Stimulated activated CD4-positive, alpha-beta T cell treated with anti-CD3 and anti-CD28 coated beads, Interleukin-1b, Interleukin-23, amount 100 ng/mL, for 1 hour (primary cell): ENCODE measurements at places on chromosomes 1 and 21.

DNA sequence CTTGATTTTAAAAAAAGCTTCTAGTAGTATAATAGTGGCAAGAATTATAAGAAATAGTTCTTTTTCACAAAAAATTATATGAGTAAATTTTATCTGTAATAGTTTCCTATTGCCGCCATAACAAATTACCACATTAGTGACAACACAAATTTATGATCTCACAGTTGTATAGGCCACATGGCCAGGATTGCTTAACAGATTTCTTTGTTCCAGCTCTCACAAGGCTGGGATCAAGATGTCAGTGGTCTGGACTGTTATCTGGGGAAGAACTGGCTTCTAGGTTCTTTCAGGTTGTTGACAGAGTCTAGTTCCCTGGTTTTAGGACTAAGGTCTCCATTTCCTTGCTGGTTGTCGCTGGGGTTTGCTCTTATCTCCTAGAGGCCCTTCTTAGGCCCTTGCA is 236.4 kb downstream of the USP25 start:
- DNase-seq: no peak

- no peak for DNase-seq
Measured at GRCh38 chr1:175078629-175079028, 11.0 kb downstream of the TNN start.

GRCh38 chr1:44040846-44041245 is 9.6 kb upstream of the SLC6A9 start:
- no peak for DNase-seq

DNA sequence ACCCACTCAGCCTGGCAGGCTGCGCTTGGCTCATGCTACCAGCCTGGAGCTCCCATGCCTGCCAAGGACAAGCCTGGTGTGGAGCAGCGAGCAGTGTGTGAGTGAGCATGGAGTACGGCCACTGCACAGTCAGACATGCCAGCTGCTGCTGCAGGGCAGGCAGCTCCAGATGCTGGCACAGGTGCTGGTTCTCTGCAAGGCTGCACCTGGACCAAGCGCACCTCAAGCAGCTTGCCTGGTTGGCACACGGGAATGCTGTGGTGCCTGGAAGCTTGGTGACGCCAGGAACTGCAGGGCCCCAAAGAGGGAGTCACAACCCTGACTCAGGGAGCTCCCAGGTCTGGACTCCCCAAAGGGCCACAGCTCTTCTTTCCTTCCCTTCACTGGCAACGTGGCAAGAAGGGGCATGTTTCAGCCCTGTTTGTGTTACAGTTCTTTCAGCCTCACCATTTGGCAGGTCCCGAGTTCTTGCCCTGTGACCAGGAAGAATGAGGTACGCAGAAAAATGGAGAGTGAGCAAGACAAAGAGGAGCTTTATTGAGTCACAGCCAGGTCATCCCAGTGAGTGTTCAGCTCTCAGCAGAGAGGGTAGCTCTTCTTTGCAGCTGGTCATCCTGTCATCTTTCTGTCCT is 26.1 kb downstream of the ACOT7 start:
- DNase-seq: no peak

DNA sequence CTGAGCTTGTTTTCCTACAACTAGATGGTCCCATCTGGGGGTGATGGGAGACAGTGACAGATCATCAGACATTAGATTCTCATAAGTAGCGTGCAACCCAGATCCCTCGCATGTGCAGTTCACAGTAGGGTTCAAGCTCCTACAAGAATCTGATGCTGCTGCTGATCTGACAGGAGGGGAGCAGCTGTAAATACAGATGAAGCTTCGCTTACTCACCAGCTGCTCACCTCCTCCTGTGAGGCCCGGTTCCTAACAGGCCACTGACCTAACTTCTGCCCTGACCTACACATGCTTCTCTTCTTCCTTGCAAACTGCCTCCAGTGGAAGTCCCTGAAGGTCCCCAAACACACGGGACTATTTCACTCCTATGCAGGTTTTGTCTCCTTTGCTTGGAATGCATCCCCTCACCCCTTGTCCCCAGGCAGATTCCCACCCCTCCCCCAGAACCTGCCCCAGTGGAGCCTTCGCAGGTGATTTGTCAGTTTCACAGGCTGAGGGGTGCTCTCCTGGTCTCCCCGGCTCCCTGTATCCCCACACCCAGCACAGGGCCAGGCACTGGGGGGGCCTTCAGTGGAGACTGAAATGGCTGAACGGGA is 5.7 kb upstream of the ZBTB48 start:
- DNase-seq: no peak

DNA sequence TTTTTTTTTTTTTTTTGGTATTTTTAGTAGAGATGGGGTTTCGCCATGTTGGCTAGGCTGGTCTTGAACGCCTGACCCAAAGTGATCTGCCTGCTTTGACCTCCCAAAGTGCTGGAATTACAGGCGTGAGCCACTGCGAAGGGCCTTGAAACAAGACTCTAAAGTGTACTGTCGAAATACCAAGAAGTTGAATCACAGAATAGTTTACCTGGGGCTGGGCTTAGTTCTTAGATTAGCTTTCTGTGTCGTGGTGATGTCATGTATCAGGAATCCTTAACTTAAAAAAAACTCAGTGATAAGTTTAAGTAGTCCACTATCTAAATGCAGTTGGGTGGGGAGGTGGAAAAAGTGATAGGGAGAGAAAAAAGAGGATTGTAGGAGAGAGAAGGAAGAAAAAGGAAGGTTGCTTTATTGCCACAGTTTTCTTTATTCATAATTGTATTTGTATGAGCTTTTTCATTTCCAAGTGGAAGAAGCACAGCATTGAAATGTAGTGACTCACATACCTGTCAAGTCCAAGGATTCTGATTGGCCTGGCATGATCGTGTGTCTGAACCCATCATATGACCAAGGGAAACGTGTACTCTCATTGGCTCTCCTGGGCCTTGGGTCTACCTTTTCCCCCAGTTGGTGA is 13.4 kb downstream of the ITSN1 start:
- DNase-seq: no peak

- no peak for DNase-seq
Measured at GRCh38 chr21:33901412-33902288, 14.0 kb downstream of the ATP5PO start.

- no peak for DNase-seq
Measured at GRCh38 chr1:70462611-70463010, 51.5 kb downstream of the CTH start.

- no peak for DNase-seq
Measured at GRCh38 chr1:21662426-21663247, 6.5 kb downstream of the RAP1GAP start.

GRCh38 chr1:233379869-233380438 is 52.4 kb downstream of the MAP3K21 start:
- DNase-seq: no peak

- no peak for DNase-seq
Measured at GRCh38 chr21:41926807-41927171, 27.0 kb downstream of the C2CD2 start.

GRCh38 chr1:8701794-8702471 is 115.5 kb downstream of the RERE start:
- DNase-seq: no peak

- DNase-seq: no peak
Measured at GRCh38 chr1:154784924-154785531, 85.1 kb downstream of the KCNN3 start.

GRCh38 chr21:29221253-29221744 is 77.4 kb upstream of the BACH1 start:
- DNase-seq: no peak

DNA sequence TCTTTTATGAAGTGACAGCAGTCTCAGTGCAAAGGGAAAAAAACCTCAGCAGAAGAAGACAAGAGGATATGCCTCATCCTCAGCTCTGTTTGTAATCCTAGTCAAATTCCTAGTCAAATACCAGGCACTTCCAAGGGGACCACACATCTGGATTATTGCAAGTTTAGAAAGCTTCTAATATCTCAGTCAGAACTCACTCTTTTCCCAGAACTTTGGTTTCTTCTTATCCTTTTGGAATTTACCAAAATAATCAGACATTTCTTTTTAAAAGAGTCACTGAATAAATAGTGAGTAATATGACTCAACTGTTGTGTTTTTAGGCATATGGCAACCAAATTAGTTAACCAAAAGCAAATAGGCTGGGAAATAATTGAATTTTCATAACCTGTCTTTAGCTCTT is 47.8 kb downstream of the PRRX1 start:
- DNase-seq: no peak

DNA sequence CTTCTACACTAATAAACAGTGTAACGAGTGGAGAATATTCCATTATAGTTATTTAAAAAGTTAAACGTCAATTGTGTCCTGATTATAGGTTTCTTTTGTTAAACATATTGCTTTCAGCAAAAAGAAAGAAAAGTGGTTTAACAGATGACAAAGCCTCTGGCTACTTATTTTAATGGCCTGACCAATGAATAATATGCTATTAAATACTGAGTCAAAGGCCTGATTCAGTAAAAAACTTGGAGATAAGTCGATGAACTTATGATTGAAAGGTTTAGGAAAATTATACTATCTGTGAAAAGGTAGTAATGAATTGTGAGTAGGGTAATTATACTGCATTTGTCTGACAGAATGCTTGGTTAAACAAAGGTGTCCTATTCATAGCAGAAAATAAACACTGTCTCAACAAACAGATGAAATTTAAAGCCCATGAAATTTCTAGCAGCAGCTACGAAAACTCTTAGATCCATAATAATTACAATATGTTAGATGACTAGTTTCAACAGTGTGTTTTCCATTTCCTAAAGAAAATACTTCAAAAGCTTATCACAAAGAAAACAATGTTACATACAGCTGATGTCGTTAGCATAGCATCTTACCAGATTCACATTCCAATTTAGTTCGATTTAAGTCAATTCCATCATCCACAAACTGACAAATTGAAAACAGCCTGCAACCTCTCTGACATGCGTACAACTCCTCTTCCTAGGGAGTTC is 6.2 kb downstream of the TMEM59 start:
- no peak for DNase-seq

GRCh38 chr1:163471779-163472650 is 150.3 kb downstream of the NUF2 start:
- no peak for DNase-seq

- DNase-seq: no peak
Measured at GRCh38 chr1:218878369-218878768, 295.3 kb upstream of the LYPLAL1 start.

- DNase-seq: no peak
Measured at GRCh38 chr1:69535490-69535889, 32.2 kb upstream of the LRRC7 start.

DNA sequence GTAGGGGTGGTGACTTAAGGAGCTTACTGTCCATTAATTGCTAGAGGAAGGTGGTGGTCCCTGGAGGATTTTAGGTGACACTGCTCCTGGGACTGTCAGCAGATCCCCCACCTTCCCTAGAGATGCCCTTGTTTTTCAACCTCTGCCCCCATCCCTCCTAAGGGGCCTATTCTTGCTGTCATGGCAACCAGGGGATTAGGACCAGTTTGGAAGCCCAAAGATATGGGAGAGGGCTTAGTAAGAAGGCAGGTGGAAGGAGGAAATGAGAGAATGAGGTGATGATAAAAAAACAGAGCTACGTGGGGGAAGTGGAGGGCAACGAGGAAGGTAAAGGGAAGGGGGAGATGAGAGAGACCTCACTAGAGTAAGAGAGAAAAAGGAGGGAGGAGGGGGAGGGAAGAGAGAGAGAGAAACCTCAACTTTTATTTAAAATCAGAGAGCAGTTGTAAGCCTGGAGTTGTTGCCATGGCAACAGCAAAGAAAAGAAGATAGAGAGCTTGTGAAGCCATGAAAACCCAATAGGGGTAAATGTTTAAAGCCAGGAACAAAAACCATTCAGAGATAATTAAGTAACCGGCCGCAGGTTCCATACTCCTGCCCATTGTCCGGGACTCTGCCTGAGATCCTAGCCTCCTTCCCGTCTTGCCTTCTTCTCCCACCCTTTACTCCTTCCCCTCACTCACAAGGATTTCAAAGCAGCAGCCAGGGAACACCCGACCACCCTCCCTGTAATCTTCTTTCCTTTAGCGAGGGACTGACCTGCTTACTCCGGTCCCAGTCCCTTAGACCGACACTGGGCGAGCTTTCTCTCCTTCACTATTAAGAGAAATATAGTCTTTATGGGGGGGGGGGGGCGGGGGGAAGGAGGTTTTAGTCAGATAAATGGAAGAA is 20.6 kb downstream of the KIRREL1 start:
- no peak for DNase-seq

DNA sequence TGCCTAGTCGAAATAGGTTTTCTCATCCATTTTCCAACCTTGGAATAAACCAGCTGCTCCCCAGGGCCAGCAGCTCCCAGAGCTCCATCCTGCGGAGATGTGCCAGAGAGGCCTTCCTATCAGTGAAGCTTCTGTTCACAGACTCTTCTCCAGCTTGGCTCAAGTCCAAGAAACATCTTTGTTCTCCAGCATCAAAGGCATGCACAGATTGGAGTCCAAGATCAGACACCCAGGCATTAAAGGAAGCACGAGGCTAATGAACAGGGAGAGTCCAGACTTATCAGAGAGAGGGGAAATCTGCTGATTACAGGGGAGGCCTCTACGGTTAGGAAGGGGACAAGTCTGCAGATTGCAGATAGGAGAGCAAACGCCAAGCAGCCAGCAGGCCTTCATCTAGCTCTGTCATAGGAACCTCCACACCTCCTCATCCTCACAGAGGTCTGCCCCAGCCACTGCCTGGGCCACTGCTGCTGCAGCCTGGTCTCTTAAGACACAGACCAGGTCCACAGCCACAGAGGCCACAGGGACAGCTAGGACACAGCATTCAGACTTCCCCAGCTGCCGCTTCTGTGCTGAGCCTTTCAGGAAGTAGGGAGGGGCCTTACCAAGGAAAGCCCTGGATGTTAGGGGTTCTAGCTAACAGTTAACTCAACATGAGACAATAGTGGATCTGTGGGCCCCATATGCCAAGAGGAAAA is 3.4 kb downstream of the PRR9 start:
- no peak for DNase-seq

GRCh38 chr21:25911730-25912401 is 177.1 kb downstream of the GABPA start:
- DNase-seq: no peak

DNA sequence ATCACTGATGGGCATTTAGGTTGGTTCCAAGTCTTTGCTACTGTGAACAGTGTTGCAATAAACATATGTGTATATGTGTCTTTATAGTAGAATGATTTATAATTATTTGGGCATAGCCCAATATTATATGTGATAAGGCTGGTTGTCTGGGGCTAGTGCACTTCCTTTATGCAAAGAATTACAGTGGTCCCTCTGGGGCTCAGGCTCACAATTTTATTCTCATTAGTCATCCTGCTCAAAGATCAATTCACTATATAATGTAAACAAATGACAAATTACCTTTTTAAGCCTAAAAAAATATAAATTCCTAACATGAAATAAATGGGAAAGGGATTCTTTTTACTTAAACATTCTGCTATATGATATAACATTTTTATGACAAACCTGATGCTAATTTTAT is 5.0 kb downstream of the PLPPR4 start:
- no peak for DNase-seq

DNA sequence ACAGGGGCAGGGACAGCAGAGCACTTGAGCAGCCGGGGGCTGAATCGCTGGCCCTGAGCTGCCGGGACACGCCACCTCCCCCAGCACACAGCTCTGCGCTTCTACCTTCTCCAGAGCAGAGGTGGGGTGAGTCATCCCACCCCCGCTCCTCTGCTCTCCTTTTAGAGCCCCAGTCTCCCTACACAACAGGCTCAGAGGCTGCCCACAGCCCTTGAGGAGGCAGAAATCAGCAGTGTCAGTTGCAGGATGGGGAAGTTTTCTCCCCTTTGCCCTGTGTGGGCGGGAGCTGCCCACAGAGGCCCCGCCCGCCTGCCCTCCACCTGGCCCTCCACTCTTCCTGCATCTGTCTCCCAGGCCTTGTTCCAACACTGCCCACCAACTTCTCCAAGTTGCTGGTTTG is 94.6 kb downstream of the STUM start:
- no peak for DNase-seq

- DNase-seq: no peak
Measured at GRCh38 chr1:101388904-101389546, 152.2 kb downstream of the S1PR1 start.
